ENCODE measurements at places on chromosomes 16 and 17.
A peak's percentile ranks its signal among the peaks of the same experiment; 100 is the strongest.

- DNase-seq = no peak
Observed at GRCh38 chr17:33021731-33022408, 30.2 kb downstream of the SPACA3 start.

DNA sequence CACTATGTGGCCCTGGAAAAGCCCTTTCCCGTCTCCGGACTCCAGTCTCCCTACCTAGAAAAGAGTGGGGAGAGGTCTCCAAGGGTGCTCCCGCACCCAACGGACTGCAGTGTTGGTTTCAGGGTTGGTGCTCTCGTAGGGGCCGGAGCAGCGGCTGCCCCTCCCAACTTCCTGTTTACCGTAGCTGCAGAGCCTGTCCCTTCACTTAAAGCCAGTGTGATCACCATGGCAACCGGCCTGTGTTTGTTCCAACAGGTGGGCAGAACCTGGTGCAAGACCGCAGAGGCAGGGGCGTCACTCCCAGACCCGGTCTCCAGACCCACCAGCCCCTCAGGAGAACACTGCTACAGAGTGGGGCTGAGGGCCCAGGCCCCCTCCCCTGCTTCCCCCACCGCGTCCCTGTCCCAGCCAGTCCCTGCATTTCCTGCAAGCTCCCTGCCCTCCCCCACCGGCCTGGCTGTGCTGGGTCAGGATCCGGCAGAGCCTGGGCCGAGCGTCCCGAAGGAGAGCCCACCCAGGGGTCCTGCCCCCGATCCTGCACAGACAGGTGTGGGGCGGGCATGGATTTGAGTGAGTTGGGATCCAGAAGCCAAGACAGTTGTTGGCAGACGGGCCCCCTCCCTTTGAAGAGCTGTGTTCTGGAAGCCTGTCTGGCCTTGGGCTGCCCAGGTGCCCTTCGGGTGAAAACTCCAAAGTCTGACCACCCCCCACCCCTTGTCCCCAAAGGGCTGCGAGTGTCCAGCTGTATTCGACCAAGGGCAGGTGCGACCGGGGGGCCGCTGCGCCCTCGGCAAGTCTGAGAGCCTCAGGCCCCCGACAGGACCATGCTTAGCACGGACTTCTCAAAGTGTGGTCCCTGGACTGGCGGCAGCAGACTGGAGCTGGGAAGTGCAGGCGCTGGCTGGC, 1.5 kb upstream of the BAIAP3 start:
- DNase-seq = peak; percentile 21

- DNase-seq = no peak
Observed at GRCh38 chr17:75313941-75314551, 24.8 kb upstream of the SLC25A19 start.

DNA sequence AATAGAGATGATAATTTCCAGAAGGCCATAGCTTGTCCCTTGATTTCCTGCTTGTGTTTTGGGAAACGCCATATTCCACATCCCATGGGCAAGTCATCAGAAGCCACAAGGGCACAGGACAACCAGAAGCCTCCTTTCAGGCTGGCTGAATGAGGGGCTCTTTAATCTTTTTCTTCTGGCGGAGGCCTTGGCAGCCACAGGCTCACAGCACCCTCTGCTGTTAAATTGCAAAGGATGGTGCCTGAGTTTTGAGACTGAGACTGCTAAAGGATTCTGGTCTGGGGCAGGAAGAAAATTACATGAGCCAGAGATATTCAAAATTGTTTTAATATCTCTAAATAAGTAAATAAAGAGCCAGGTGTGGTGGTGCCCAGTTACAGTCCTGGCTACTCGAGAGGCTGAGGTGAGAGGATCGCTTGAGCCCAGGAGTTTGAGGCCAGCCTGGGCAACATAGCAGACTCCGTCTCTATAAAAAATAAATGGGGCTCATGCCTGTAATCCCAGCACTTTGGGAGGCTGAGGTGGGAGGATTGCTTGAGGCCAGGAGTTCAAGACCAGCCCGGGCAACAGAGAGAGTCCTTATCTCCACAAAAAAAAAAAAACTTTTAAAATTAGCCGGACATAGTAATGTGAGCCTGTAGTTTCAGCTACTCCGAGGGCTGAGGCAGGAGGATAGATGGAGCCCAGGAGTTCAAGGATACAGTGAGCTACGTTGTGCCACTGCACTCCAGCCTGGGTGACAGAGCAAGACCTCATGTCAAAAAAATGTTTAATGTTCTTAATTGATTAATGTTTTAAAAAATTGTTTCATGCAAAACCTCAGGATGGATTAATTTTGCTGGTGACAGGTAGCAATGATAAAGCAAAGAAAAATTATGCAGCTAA, 26.3 kb downstream of the AARSD1 start:
- peak; percentile 4 for DNase-seq

- DNase-seq = no peak
Observed at GRCh38 chr17:67474081-67474661, 97.1 kb downstream of the PITPNC1 start.

GRCh38 chr17:9072696-9073339, 51.5 kb downstream of the NTN1 start:
- DNase-seq = no peak

- DNase-seq = no peak
Observed at GRCh38 chr17:63966646-63967264, 6.0 kb downstream of the SCN4A start.

DNA sequence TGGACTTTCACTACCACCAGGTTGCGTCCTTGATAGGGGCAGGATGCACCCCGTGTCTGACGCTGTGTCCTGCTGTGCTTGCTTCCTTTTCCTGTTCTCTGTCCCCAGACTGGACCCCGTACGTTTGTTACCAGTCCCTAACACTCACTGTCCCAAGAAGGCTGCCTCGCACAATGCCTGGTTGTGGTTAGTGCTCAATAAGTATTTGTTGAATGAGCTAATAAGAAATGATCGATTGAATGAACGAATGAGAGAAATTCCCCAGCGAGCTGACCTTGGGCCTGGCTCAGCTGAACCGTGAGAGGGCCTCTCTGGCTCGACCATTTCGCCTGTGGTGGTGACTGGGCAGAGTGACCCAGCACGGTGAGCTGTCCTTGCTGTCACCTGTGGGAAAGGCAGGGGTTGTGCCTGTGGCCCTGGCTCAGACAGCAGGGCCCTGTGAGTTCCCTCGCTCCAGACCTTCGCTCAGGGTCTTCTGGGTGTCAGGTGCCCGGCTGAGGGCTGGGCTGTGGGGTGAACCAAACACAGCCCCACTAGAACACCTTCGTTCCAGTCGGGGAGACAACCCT, 20.9 kb downstream of the CMIP start:
- no peak for DNase-seq

- DNase-seq = no peak
Observed at GRCh38 chr16:5328546-5328945, 231.0 kb upstream of the EEF2KMT start.

DNA sequence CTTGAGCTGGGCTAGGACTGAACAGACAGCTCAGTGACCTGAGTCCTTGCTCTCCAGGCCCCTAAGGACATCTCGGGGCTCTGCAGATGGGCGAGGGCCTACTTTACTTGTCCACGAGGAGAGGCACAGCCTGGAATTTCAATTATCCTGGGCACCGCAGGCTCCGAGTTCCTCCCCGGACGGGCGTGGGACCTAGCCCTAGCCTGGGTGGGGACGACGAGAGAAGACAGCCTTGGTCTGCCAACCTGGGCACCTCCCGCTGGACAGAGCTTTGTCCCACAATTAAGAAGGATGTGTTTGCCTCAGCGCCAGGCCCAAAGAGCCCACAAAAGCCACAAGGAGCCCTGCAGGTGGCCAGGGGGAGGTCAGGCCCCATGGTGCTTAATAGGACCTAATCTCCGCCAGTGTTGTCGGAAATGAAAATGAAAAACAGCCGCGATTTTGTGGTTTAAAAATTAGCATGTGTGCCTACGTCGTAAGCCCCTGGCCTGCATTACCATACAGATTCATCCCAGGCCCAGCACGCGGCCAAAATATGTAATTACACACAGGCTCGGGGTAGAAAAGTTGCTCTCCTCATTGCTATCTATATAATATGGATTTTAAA, 51.4 kb upstream of the LHX1 start:
- no peak for DNase-seq
